ENCODE measurements at places on chromosomes 1 and 21.

DNA sequence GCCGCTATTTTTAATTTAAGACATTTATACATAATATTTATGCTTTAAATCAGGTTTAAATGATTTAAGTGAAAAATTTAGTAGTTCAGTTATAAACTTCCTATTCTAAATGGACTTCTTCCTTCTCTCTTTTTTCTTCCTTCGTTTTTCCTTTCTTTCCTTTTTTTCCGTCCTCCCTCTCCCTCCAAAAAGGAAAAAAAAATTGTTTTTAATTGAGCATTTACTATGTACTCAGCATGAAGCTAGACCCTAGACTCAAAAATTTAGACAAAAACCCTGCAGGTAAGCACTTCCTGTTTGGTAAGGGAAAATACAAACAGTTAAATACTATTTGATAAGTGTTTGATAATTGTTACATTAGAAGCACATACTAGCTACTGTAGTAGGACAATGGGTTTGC, 2.6 kb upstream of the TM2D1 start:
- DNase-seq: no peak

DNA sequence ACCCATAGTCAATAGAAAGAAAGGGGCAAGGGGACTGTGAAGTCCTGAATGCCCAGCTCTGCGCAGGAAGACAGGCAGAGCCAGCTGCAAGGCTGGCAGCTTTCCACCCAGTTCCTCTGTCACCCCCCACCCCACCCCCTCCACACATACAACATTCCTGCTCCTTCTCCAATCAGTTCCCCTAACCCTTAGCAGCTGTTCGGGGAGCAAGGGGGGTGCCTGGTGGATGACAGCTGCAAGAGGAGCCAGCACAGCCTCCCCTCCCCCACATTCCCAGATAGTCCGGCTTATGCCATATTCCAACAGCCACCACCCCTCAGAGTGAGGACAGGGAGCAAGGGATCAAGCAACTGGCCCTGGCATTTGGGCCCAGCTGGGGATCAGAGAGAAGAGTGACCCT, 9.7 kb downstream of the ARHGEF2 start:
- no peak for DNase-seq

- DNase-seq: no peak
Observed at GRCh38 chr1:48066936-48067335, 69.8 kb upstream of the TRABD2B start.

GRCh38 chr1:43503534-43503933, 27.1 kb upstream of the PTPRF start:
- no peak for DNase-seq

GRCh38 chr1:203325026-203325417, 19.7 kb downstream of the BTG2 start:
- DNase-seq: no peak

GRCh38 chr1:15728937-15729657, 7.0 kb upstream of the SLC25A34 start:
- DNase-seq: no peak

DNA sequence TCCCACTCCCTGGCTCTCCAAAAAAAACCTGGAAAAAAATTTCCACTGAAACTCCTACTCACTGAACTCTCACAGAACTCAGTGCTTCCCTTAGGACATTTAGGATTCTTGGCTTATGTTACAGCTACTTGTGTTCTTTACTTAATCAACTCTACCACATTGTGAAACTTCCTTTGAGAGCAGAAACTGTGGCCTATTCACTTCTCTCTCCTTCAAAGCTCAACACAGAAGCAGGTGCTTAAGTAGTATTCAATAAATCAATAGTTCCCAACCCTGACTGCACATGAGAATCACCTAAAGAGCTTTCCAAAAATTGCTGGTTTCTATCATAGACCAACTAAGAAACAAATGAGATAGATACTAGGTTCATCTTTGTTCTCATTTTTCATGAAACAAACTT, 67.9 kb upstream of the DMRTA2 start:
- no peak for DNase-seq

DNA sequence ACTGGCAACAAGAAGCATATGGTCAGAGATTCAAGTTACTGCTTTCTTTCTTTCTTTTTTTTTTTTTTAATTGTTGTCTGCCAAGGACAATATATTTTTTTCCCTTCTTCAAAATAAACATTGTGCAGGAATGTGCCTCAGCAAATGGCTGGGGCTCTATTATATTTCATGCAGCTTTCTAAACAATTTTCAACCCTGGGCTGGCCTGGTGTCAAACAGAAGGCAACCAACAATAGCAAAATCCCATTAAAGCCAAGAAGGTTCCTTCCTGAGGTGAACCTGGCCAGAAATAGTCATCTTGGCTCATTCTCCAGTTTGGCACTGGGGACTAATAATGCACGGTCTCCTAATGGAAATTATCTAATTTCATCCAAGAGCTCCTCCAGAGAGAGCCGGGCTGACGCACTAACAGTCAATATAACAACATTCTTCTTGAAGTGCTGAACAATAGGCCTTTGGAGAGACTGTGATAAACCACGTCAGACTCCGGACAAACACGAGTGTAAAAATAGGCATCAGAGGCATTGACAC, 35.7 kb upstream of the HLX start:
- DNase-seq: no peak

DNA sequence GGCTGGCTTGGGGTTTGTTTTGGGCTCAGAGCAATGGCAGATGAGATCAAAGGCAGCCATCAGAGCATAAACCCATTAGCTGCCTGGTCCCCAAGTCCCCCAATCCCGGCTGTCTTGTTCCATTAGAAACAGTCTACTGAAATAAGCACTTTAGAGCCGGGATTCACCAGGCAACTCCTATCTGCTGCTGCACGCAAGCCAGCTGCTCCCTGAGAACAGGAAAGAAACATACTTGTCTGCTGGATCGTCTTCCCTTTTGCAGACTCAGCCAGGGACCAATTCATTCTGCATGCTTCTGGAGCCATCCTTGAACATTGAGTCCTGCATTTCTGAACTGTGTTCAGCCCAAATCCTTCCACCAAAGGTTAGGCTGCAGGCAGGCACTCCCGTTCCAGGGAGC, 21.8 kb downstream of the RXRG start:
- DNase-seq: no peak

- DNase-seq: no peak
Observed at GRCh38 chr1:202661136-202661845, 49.0 kb downstream of the SYT2 start.

- no peak for DNase-seq
Observed at GRCh38 chr1:27544834-27545233, 54.9 kb upstream of the WASF2 start.

DNA sequence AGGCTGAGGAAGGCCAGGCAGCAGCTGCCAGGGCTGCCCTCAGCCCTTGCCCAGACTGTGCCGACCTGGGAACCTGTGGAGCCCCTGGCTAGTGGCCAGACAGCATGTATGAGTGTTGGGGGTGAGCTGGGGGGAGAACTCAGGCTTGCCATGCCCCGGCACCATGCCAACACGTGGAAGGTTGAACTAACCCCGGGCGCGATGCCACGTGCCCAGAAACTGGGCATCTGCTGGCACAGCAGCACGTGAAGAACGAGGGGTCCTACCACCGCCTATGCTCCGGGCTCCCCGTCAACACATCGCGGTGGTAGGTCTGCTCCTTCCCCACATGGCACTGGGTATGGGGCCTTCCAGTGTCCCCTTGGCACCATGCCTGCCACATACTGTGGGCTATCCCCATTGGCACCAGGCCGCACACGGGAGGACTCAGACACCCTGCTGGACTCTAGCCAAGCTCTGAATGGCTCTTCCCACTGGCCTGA, 68.7 kb downstream of the CASZ1 start:
- DNase-seq: no peak

DNA sequence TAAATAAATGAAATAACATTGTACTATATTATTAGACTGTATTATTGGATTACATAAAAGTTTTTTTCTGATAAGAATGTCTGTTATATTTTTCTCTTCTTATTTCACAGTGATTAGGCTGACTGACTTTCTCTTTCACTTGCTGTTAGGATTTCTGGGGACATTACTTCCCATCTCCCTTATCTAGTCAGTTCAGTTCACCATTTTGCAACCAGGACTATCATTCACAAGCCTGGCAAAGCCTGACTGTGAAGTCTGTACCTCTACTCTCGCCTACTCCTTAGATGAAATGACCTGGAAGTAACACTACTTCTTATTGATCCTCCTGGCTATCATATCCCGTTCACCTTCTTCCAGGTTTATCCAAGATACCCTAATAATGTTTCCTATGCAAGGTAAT, 676.6 kb downstream of the USP25 start:
- no peak for DNase-seq

DNA sequence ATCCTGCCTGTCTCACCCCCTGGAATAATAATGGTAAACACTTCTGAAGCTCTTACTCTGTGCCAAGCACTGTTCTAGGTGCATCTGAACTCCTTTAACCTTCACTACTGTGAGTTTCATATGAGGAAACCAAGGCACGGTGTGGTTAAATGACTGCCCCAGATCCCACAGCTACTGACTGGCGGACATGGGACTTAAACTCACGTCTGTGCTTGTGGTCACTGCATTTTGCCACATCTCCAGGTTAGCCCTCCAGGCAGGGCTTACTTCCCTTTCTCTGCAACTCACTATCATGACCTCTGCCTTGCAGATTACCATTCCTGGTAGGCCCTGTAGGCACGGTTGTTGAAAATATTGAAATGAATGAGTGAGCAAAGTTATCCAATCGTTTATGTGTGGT, 83.4 kb downstream of the ADSS2 start:
- no peak for DNase-seq

GRCh38 chr1:44616991-44617702, 57.1 kb downstream of the TMEM53 start:
- no peak for DNase-seq

- no peak for DNase-seq
Observed at GRCh38 chr1:203359010-203359571, 8.2 kb upstream of the FMOD start.

- no peak for DNase-seq
Observed at GRCh38 chr1:197807216-197807615, 31.9 kb upstream of the DENND1B start.

GRCh38 chr1:12314333-12314903, 84.6 kb downstream of the VPS13D start:
- no peak for DNase-seq

DNA sequence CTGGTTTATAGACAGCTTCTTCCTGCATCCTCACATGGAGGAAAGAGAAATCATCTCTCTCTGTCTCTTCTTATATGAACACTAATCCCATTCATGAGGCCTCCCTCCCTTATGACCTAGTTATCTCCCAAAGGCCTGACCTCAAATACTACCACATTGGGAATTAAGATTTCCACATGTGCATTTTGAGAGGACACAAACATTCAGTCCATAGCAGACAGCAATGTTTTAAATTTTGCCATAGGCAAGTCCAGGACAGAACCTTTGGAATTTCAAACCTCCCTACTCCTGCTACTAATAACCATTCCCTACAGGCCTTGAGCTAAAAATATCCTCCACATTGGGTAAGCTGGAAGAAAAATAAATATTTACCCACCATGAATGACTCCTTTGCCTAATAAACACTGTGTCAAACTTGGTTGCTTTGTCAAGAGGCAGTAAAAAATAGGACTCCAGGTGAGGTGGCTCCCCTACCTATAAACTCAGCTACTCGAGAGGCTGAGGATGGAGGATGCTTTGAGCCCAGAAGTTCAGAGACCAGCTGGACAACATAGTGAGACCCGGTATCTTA, 113.7 kb downstream of the ZNF281 start:
- no peak for DNase-seq

DNA sequence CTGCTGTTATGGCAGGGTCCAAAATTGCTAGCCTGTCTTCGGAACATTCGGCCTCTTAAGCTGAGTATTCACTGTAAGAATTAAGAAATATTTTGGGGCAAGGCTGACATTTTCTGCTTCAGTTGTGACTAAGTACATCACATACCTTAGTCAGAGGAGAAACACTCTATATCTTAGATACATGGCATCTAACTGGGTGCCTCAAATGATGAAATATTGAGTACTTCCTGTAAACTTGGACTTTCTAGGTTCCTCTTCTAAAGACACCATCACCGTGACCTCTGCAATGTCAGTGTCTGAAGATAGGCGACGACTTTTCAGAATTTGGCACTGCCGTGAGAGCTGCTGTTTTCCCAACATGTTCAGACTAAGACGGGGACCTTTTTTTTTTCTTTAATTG, 65.6 kb downstream of the PCBP3 start:
- no peak for DNase-seq

DNA sequence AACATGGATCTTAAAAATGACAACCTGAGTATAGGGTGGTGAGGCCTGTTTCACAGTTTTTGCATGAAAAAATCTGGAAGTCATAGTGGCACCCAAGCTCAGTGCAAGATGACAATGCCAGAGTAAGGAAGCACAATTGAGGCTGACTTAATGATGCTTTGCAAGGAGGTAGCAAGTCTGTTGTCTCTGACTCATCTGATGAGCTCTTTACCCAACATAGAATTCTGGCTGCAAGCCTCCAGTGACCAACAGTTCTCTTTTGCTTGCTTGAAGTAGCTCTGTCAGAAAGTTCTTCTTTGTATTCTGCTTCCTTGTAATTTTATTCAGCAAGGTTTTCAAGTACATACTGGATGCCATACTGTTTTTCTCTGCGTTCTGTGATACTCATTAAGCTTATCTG, 117.1 kb downstream of the FOXD2 start:
- peak; percentile 19 for DNase-seq

- no peak for DNase-seq
Observed at GRCh38 chr1:157056269-157056668, 10.7 kb upstream of the ARHGEF11 start.

DNA sequence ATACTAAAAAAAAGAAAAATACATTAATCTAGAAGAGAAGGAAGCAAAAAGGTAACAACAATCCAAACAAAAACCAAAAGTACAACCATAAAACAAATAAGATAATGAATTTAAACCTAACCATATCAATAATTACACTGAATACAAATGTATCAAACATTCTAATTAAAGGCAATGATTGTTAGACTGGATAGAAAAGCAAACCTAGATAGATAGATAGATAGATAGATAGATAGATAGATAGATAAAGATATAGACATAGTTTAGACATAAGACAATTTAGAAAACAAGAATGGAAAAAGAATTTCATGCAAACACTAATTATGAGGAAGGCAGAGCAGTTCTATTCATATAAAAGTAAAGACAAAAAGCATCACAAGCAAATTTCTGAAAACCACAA, 24.9 kb downstream of the DENND1B start:
- DNase-seq: no peak

Measured in AG04449 (cell line).